ENCODE measurements at places on chromosomes 3 and 15.

- no peak for DNase-seq
These were observed 640.5 kb upstream of the GRM7 start for GRCh38 chr3:6220447-6220846.

- DNase-seq = no peak
These were observed 47.2 kb downstream of the IGSF11 start for GRCh38 chr3:118987477-118987876.

DNA sequence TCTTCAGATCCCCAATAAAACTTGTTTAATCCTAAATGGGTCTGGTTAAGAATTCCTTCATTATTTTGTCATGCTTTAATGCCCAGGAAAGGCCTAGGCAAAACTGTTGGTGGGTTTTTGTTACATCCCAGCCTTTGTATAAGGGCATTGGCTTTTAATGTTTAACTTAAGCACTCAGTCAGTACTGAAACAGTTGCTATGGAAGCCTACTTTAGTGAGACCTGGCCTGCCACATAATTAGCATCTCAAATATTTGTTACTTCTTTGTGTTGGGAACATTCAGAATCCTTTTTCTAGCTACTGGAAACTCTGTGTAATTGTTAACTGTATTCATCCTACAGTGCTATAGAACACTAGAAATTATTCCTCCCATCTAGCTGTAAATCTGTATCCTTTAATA is 369.6 kb upstream of the ATP10A start:
- no peak for DNase-seq

GRCh38 chr15:67832897-67833709 is 6.7 kb downstream of the RNU6-1 start:
- DNase-seq = no peak

- no peak for DNase-seq
These were observed 2.5 kb upstream of the FBN1 start for GRCh38 chr15:48647962-48648361.

- DNase-seq = no peak
These were observed 19.5 kb downstream of the XXYLT1 start for GRCh38 chr3:195251336-195252065.

- no peak for DNase-seq
These were observed 84.2 kb upstream of the ZNF280D start for GRCh38 chr15:56817321-56818080.

DNA sequence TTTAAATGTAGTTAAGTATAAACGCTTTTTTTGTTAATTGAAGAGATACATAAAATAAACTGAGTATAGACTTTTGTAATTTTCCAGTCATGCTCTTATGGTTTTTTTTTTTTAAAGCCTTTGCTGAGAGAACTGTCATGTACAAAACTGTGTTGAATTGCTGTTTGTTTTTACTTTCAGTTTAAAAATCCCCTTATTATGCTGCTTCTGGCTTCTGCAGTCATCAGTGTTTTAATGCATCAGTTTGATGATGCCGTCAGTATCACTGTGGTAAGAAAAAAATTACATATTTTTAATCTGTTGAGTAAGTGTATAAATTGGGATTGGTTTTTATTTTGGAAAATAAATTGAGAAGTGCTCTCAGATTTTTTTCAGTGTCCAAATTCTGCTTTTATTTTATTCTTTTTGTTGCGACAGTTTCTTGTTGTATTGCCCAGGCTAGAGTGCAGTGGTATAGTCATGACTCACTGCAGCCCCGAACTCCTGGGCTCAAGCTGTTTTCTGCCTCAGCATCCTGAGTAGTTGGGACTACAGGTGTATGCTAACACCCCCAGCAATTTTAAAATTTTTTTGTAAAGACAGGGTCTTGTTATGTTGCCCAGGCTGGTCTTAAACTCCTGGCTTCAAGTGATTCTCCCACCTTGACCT is 40.7 kb downstream of the ATP2C1 start:
- no peak for DNase-seq

- peak; percentile 2 for DNase-seq
These were observed 593 bp downstream of the CIAO2A start for GRCh38 chr15:64092864-64093626.

GRCh38 chr3:113304102-113304501 is 92.7 kb downstream of the BOC start:
- no peak for DNase-seq

GRCh38 chr15:73869216-73869995 is 4.0 kb upstream of the TBC1D21 start:
- no peak for DNase-seq

- DNase-seq = no peak
These were observed 45.7 kb downstream of the PRR23E start for GRCh38 chr3:127238602-127239001.

DNA sequence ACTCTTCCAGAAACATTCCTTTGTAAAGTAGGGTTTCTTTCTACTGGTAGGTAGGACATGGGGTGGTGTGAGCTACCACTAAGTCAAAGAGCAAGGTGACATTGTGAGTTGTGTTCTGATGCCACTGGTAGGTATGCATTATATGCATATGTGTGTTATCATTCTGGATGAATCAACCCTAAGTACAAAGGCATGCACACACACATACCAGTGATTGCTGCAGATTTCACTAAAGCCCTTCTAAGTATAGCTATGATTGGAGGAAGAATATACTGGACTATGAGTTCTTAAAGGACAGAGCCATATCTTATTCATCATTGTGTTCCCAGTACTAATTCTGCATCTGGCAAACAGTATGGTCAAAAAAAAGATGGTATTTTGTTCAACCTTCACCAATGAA is 646.0 kb downstream of the AGBL1 start:
- no peak for DNase-seq

DNA sequence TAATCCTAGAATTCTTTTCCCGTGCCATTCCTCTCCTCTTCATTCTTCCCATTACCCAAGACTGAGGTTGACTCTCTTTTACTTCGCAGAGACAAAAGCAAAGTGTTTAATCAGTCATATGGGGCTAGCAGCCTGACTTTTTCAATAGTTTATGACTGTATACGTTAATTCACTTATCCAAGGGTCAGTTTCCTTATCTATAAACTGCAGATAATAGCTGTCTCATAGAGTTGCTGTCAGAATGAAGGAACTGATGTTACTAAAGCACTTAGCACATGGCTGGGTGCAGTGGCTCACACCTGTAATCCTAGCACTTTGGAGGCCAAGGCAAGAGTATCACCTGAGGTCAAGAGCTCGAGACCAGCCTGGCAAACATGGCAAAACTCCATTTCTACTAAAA is 43.5 kb upstream of the ULK4 start:
- no peak for DNase-seq

- no peak for DNase-seq
These were observed at the start of gene ATP13A4 for GRCh38 chr3:193554811-193555210. ATP13A4 (minus strand) TSS chr3:193554895; CDS start chr3:193554799, 96 bp downstream.

DNA sequence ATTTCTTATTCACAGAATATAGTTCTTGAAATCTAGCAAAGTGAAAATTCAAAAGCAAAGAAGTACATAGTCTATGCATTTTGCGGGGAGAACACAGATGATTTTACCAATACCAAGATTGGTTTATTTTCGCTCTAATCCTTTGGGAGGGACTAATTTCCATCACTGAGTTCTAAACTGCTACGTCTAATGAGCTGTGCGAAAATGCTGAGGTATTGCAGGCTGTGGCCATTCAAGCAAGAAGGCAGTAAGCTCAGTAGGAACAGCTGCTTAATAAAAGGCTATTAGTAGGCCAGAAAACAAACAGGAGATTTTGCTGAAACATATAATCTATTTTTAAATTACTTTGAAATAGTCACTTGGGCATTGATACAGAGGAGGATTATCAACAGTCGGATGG is 379.0 kb downstream of the CNTN4 start:
- peak; percentile 1 for DNase-seq

GRCh38 chr3:177721864-177722785 is 524.8 kb upstream of the TBL1XR1 start:
- DNase-seq = no peak

- DNase-seq = no peak
These were observed 447.8 kb upstream of the PROK2 start for GRCh38 chr3:72232777-72233176.

GRCh38 chr3:179116816-179117215 is 31.3 kb upstream of the PIK3CA start:
- DNase-seq = no peak

GRCh38 chr3:120568598-120568997 is 27.5 kb upstream of the NDUFB4 start:
- DNase-seq = no peak

- DNase-seq = no peak
These were observed 392.1 kb downstream of the TUSC7 start for GRCh38 chr3:117101697-117102096.

DNA sequence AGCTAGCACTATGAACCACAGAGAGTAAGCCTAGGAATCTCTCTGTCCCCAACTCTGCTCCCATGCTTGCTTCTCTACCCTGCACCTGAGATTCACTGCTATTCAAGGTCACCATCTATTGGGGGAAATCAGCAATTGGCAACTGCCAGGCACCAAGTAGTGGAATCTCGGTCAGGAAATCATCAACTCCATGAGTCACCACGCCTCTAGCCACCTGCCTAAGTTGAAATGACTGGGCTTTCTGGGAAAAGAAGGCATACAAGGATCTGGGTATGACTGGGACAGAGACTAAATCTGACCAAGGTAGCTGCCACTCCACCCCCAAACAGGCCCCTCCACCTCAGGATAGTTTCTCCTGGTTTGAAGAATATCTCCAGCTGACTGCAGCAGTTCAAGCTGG is 464.1 kb upstream of the CBLB start:
- no peak for DNase-seq

DNA sequence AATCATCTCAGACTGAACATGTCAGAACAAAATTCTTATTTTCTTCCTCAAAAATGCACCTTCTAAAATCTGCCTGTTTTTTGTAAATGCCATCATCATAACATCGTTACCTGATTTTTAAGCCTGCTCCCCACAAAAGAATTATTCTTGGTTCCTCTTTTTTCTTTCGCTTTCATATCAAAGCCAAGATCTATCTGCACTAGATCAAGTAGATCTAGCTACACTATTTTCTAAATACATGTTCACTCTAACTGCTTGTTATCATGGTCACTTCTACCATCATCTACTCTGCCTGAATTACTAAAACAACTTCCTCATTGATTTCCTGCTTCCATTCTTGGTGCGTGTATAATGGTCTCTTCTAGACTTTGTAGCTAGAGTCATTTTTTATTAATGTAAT is 217.7 kb downstream of the ARPP21 start:
- no peak for DNase-seq

DNA sequence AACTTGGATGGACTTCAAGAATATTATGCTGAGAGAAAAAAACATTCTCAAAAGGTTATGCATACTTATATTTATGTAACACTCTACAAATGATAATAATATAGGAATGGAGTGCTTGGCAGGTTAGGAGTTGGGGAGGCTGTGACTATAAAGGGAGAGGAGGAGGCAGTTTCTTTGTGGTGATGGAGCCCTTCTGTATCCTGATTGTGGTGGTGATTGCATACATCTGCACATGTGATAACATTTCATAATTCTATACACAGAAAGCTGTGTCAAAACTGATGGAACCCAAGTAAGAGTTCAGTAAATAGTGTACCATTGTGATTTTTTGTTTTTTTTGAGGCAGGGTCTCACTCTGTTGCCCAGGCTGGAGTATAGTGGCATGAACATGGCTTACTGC is 31.7 kb upstream of the FAM3D start:
- no peak for DNase-seq

- DNase-seq = no peak
These were observed at the start of gene LOXL1 for GRCh38 chr15:73926219-73927002. LOXL1 (plus strand) TSS chr15:73926462; CDS start chr15:73926784, 322 bp downstream.

- no peak for DNase-seq
These were observed 23.3 kb downstream of the STAG1 start for GRCh38 chr3:136728918-136729317.

- no peak for DNase-seq
These were observed 14.6 kb upstream of the AHSG start for GRCh38 chr3:186598108-186598784.

DNA sequence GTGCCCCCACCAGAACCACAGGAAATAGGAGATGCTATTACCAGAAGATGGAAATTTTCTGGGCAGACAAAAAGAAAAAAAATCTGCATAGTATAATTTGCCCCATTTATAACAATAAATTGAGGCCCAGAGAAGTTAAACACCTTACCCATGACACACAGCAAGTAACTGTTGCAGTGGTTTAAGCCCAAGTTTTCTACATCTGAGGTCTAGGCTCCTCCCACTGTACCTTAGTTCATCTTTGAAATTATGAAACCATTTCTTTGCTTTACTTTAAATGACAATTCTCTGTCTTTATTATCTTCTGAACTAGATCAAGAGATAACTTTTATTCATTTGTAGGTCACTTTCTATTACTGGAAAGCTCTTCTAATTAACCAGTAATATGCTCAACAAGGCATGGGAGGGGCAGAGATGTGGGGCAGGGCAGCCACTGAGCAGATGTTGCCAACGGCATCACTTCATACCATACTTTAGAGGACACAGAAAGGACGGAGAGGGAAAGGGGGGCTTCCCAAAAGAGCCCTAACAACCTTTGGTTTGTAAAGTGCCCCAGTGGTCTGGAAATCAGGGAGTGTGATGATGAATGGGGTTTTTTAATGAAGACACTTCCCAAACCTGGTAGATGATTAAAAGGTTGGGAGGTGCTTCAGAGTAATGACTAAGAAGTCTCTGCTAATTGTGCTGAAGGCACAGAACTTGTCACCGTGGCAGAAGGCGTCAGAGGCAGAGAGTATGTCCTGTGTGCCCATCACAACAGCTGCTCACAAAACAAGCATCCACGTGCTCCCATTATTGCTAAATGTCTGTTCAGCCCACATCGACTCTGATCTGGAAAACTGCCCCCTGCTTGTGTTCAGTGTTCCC is 342.5 kb downstream of the SHQ1 start:
- no peak for DNase-seq

DNA sequence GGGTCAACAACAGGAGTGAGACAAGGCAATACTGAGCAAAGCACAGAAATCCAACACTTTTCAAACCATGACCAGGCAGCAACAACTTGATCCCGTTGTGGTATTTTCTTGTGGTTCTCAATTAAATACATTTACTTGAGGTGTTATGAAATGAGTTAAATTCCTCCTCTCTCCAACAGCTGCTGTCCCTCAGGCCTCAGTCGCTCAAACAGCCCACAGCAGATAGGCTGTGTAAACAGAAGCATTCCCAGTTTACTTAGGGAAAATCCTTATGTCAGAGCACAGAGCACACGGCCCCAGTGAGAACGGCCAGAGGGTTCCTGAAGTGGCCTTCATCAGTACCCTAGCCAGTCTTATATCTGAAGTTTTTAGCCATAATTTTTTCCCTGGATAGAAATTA is 359.9 kb downstream of the AGBL1 start:
- DNase-seq = no peak

GRCh38 chr15:25739687-25740121 is 123.4 kb downstream of the ATP10A start:
- DNase-seq = no peak

- no peak for DNase-seq
These were observed 53.7 kb downstream of the CD47 start for GRCh38 chr3:108036984-108037741.

Data from NCI-H1930 (cell line).